Anterior cingulate cortex (tissue), 58 donors: ENCODE measurements at places on chromosomes 7 and 10.

DNA sequence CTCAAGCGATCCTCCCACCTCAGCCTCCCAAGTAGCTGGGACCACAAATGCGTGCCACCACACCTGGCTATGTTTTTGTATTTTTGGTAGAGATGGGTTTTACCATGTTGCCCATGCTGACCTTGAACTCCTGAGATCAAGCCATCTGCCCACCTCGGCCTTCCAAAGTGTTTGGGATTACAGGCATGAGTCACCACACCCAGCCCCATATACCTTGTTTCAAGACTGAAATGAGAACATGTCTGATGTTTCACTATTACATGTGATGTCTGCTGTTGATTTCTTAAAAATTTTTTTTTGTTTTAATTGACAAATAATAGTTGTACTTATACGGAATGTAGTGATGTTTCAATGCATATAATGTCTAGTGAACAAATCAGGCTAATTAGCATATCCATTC, 14.5 kb downstream of the KLHL7 start:
- DNase-seq, result no peak

DNA sequence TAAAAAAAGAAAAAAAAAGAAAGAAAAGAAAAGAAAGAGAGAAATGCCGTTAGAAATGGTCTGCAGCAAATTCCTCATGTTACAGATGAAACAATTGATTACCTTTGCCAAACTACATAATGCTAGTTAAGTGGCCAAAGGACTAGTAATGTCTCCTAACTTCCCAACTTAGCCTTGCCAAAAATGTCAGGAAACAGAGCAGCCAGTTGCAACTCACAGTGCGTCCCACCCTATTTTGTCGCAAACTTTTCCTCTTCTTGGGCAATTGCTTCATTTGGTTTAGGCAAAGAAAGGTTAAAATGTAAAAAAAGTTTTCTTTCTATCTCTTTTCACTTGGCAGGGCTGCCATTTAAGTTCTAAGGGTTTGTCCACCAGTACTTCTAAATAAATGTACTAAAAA, 53.1 kb downstream of the APBB1IP start:
- no peak for DNase-seq

DNA sequence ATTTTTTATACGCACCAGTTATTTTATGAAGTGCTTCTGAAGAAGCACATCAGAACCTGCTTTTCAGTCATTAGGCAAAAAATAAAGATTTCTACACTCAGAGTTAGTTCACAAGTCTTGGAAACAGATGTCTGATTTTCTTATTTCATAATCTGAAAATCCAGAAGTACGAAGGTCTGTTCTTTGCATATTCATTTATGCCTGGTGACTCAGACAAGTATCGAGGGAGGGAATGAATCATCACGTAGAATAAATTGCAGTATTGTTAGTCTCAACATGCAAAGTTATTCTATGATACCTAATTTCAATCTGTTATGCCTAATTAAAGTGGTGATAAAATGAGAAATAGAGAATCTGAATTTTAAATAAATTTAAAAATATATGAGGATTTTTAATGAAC, 113.6 kb upstream of the SEM1 start:
- DNase-seq, result no peak

DNA sequence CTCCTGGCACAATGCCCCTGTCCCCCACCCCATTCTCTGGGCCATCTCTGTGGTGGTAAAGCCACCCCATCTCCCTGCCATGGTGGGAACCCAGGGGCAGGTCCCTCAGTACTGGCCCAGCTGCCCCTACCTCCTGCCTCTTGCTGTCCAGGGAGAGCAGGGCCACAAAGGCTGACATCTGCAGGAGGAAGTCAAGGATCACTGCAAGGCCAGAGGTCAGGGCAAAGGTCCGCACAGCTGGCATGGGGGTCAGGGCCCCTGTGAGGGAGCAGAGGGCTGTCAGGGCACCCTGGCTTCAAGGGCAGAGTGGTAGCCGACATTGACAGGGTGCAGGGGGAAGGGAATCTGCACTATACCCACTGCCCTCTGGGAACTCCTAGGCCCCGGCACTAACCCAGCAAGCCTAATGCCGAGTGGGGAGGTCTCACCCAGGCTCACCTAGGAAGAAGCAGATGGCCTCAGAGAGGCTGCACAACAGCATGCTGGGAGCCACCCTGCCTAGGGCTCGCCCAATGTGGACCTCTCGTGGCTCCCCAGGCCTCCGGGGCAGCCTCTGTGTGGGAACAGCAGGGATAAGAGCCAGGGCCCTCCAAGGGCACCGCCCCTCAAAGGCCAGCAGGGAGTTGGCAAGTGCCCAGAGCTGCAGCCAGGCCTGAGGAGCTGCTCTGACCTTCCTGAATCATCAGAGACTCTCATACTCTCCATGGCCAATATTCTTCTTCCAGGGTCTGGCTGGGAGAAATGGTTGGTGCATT, 7.7 kb downstream of the NPC1L1 start:
- no peak for DNase-seq

DNA sequence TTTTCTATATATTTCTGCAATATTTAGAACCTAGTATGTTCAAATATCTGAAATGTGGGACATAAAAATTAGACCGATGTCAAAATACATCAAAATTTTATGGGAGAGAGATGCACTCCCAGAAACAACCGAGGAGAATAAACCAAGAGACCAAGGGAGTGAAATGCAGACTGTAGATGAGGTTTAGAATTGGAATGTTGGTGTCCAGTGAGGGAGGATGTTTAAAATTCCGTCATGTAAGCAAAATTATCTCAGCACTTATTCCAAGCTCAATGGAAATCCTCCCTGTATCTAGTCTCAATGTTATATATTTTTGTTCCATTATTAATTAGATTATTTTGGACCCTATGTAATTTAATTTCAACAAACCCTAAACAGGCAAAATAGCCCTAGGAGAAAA, 61.9 kb upstream of the MAGI2 start:
- DNase-seq, result no peak

DNA sequence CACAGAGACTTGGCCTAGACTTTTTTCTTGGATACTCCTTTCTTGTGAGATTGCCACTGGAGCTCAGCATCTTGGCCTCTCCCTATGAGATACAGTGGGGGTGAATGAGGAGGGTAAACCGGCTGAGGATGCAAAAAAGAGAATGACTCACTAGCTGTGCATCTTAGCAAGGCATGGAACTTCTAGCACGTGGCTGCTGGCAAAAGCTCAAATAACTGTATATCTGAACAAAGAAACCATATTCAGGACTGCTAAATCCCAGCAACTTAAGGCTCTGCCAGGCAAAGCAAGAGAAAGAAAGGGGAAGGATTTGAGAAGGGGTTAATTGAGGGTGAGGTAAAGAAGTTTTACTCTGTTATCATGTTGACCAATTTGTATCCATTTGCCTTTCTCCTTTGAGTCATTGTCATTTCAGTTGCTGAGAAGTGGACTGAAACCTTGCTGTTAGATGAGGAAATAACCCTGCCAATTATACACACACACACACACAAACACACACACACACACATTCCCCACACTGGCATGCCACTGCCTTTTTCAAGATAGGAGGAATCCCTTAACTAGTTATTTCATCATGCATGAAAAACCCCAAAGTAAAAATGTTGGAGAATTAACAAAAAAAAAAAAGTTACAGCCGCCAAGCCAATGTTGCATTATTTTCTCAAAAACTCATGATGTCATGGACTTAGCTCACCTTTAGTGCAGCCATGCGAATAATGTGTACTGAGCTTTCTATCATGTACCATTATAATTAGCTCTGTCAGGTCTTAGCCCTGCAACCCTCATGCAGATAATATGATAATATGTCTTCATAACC, 997.3 kb downstream of the LRMDA start:
- no peak for DNase-seq

DNA sequence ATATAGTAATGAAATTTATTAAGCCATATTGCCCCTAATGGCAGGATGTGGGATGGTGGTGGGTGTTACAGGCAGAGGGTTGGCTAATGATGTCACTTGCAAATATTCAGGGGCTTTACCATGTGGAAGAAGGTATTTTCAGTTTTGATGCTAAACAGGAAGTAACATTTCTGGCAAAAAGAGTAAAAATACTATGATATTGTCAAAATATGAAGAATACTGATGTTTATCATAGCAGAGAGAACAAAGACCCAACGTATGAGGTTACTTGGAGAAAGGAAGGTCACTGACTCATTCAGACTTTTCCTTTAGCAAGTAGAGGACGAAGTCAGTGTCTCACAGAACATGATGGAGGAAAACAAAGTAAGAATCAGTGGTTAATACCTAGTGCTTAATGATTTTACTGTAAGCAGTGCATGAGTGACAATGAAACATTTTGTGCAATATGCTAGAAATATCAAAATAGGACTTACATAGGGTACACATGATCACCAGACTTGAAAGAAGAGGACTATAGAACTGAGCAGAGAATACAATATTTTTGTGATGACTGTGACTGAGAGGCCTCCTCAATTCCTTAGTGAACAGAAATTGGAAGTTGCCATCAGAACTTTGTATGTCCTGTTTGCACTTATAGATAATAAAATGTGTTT, 89.7 kb upstream of the STEAP4 start:
- DNase-seq, result no peak
